ENCODE measurements at places on chromosomes 12 and 14.

- DNase-seq = no peak
Measured at GRCh38 chr12:131831635-131832041, 3.4 kb downstream of the MMP17 start.

DNA sequence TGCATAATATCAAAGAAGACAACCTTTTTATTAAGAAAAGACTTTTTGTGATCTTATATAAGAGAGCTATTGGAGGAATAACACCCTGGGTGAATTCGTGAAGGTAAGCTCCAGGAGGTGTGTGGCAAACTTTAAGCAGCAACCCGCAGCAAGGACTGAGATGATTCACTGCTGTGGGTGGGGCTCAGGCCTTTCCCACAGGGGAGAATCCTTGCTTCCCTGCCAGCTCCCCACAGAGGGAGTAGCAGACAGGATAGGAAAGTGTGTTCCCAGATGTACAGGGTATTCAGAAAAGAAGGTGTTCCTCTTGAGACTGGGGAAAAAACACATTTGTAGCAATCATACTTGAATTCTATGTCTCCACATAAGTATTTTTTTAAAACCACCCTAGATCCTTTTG is 9.2 kb downstream of the NDUFA12 start:
- no peak for DNase-seq

GRCh38 chr14:91947475-91948184 is at the start of gene FBLN5:
TSS of gene FBLN5 (minus strand) at chr14:91947694. CDS start at chr14:91947229, 465 bp downstream.
- DNase-seq = no peak

DNA sequence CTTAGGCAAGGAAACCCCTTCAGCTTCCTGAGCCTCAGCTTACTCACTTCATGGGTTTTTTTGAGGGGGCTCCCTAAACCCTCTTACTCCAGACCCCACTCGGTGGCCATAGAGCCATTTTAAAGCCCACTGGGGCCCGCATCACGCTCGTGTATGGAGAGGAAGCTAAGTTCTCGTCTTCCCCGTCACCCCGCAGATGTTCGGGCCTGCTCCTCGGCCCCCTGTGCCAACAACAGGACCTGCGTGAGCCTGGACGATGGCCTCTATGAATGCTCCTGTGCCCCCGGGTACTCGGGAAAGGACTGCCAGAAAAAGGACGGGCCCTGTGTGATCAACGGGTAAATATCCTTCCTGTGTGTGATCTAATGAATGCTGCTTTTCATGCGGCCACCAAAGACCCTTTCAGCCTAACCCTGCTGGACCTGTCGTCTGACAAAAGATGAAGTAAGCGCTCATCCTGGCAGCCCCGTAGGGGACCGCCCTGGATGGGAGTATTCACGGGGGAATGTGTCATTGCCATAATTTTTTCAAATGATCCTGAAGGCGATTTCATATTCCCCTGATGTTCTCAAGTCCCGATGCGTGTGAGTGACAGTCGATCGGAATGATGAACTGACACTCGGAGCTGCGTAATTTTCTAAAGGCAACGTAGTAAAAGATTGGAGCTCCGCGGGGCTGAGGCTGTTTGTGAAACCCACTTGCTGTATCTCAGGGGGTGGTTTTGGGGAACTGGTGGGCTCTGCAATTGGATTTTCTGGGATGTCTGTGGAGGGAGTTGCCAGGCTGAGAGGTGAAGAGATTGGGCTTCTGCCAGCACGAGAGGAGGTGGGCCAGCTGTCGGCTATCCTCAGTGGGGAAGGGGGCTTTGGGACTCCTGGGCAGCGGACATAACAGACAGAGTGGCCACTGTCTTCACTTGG is 5.4 kb downstream of the DLK1 start:
- no peak for DNase-seq

DNA sequence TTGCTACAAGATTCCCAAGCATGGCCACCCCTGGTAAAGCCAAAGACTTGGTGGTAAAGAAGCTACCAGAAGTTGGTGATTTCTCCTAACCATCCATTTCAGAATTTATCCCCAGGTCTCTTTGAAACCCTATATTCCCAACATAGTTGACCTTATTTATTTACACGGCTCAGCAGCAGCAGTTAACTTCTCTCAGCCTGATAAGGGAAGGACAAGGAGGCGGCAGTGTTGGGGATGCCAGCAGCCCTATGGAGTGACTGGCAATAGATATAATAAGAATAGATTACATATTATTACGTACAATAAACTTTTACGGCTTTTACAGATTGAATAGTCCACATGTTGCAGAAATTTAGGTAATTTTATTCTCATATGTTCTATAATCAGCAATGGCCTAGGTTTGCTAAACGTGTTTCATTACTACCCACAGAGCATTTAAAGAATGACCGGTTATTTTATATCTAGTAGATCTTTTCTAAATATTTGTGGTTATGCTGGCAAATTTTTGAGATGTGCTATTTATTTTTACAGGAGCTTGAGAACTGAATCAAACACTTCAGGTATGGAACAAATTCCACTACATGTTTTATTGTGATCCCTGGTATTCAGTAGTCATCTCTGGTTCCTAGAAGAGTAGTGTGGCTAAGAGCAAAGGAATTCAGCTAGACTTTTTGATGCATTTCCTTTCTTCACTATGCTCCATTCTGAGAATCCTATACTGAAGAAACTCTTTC is 19.8 kb upstream of the PALS1 start:
- no peak for DNase-seq

DNA sequence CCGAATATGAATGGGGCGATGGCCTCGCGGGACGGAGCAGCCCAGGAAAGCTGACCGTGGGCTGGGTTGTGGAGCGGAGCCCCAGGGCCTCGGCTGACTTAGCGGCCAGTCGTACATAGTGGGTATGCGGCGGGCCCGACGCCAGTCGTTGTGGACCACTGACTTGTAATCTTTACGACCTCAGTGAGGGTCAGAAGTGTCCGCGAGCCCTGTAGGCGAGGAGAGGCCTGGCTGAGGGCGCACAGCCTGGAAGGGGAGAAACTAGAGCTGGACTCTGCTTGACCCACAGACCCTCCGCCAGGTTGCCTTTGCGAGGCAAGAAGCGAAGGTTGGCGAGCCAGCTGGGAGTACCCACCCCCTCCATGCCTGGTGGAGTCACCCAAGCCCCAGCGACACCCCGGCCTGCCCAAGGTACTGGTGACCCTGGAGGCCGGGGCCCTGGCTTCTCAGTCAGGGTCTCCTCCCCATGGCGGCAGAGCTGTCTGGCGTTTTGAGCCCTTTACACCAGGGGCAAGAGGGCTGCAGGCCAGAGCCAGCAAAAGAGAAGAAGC is 15.6 kb upstream of the DYNC1H1 start:
- peak; percentile 47 for DNase-seq

DNA sequence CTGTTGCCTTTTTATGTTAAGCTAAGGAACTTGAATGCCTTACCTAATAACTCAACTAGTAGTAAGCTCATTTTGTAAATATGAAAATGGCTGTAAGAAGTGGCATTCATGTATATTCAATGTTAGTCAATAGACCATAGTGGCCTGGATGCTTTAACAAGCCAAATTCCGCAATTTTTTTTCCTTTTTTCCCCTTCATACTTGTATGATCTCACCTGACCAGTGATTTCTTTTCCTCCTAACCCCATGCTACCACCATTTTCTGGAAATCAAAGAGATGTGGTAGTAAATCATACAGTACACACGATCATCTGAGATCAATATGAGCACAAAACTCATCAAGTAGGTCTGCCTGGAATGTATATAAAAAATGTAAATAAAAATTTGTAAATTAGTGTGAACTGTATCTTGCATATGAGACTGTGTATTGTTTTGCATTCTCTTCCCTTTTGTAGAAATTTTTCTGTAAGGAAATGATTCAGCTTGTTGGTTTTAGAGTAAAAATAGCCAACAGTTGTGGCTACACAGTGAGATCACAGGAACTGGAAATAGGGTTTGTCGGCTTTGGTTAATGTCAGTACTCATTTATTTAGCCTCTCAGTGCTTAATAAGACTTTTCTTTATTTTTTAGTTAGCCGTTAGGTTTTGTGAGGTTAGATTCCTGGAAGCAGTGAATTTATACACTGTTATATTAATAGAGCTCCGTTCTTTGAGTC is 62.5 kb downstream of the ETNK1 start:
- DNase-seq = no peak

GRCh38 chr14:90569201-90569600 is 172.4 kb downstream of the CALM1 start:
- no peak for DNase-seq

- DNase-seq = no peak
Measured at GRCh38 chr14:101402936-101403660, 158.2 kb upstream of the DIO3 start.

DNA sequence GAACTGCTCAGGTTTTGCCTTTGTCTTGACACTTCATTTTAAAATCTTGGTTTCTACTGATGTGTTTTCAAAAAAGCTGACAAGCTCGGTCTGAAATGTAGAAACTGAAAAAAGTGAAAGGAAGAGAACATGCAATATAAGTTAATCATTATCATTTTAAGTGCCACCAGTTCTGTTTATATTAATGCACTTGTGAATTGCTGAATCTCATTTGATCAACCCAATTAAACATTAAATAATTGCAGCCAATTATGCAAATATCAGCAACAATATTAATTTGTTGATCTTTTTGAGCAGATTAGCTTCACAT is 133.8 kb downstream of the BCAT1 start:
- no peak for DNase-seq

DNA sequence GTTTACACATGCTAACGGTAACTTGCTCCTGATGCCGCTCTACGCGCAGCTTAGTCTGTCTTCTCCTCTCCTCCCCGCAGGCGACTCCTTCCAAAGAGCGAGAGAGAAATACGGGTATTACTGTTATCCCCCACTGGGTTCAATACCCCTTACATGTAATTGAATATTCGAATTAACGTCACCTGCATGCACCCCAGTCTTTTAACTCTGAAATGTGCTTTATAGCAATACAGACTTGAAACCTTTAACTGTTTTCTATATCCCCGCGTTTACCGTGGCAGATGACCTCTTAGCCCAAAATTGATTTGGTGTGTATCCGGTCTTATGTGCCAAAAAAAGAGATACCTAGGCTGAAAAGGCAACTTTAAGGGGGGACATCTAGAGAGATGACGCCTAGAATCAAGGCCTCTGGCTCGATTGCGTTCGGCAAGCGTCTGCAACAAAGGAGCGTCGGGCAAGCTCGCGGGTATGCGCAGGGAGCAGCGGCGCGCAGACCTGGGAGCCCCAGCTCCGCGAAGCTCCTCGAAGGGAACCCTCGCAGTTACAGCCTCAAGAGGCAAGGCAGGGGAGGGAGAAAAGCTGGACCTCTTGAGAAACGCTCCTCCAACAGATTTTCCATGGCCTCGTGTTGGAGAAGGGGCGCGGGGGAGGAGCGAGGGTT is 6.8 kb upstream of the FOXG1 start:
- no peak for DNase-seq

DNA sequence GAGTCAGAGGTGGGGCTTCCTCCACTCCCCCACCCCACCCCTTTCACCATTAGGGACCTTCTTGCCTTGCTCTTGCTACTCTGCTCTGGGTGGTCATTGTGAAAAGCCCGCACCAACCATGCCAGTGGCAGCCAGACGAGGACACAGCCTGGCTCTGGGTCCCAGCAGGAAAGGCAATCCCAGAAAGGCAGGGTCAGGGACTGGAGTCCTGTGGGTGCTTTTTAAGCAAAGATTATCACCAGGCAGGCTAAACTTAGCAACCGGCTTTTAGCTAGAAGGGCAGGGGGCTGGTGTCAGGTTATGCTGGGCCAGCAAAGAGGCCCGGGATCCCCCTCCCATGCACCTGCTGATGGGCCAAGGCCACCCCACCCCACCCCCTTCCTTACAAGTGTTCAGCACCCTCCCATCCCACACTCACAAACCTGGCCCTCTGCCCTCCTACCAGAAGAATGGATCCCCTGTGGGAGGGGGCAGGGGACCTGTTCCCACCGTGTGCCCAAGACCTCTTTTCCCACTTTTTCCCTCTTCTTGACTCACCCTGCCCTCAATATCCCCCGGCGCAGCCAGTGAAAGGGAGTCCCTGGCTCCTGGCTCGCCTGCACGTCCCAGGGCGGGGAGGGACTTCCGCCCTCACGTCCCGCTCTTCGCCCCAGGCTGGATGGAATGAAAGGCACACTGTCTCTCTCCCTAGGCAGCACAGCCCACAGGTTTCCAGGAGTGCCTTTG is 1.2 kb upstream of the GAPDH start:
- DNase-seq = peak; percentile 52

DNA sequence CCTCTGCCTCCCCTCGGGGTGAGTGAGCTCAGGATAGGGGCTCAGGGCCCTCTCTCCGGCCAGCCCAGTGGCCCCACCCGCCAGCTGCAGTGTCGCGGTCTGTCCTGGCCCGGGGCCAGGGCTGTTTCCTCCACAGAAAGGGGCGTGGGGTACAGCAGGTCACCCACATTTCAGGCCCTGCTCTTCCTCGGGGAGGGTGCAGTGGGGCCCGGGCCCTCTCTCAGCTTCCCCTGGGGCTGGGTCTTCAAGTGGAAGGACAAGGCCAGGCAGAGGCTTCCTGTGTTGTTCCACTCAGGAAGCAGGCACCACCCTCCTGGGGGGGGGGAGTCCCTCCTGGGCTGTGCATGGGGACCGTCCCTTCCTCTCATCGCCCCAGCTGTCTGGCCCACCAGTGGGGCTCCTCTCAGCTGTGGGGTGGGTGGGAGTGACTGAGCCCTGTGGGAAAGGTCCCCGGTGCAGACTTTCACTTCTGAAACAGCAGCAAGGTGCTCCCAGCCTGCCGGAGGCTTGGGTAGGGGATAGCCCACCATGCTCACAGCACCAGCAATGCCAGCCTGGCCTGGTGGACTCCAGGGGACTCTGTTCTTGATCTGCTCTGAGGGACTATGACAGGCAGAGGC is 3.7 kb downstream of the GPR132 start:
- DNase-seq = no peak

- DNase-seq = no peak
Measured at GRCh38 chr14:100045642-100046344, 19.4 kb upstream of the EVL start.

DNA sequence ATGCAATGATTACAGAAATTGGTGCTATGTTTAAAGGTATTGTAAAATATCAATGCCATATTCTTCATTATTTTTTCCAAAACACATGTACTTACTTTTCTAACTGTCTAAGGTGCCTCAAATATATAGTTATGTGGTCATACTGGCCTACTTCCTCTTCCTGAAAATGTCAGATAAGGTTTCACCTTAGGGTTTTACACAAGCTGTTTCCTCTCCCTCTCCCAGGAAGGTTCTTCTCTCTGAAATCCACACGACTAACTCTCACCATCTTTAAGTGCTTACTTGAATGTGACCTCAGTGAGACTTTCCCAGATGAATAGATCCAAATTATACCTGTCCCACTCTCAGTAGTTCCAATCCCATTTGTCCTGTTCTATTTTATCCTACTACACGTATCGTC is 11.6 kb upstream of the CLEC4D start:
- no peak for DNase-seq

DNA sequence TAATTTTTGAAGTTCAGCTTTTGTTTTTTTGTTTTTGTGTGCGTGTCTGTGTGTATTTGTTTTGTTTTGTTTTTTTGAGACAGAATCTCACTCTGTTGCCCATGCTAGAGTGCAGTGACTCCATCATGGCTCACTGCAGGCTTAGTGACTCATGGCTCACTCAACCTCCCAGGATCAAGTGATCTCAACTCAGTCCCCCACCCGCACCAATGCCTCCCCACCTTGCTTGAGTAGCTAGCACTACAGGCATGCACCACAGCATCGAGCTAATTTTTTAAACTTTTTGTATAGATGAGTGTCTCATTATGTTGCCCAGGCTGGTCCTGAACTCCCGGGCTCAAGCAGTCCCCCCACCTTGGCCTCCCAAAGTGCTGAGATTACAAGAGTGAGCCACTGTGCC is 981.4 kb downstream of the BCL11B start:
- DNase-seq = no peak
